ENCODE measurements at places on chromosomes 7 and 10. TPM values are rescaled to one million over a fixed set of nuclear protein-coding genes. Genes with fewer than 3 reads are reported as not detected.

DNA sequence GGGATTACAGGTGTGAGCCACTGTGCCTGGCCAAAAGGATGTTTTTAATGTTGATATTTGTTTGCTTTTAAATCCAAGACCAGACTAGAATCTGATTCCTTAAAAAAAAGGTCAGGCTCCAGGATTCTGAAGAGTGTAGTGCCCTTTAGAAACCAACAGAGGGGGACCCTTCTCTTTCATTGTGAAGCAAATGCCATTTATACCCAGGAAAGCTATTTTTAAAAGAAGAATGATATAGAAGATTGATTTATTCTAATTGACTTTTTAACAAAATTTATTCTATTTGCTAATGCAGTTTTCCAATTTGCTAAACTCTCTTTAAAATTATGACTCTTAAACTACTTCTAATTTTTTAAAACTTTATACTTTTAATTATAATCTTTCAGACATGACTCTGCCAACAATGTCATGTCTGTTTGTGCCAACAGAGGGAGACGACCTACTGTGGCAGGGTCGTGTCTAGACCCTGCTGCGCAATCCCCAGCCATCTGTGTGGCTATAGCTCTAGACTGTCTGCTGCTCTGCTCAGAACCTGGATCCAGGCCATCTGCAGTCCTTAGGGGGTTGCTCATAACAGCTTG is 201.0 kb upstream of the IMMP2L start:
- H3K4me3 ChIP-seq, result no peak overlapping the region
- peaks cover 17% of the 10 kb centered on the region for H3K36me3 ChIP-seq
- peaks cover 18% of the 10 kb centered on the region for H3K4me1 ChIP-seq
- H3K27ac ChIP-seq, result no peak overlapping the region
- H3K27me3 ChIP-seq, result no peaks in the 10 kb centered on the region
- no peak for DNase-seq

DNA sequence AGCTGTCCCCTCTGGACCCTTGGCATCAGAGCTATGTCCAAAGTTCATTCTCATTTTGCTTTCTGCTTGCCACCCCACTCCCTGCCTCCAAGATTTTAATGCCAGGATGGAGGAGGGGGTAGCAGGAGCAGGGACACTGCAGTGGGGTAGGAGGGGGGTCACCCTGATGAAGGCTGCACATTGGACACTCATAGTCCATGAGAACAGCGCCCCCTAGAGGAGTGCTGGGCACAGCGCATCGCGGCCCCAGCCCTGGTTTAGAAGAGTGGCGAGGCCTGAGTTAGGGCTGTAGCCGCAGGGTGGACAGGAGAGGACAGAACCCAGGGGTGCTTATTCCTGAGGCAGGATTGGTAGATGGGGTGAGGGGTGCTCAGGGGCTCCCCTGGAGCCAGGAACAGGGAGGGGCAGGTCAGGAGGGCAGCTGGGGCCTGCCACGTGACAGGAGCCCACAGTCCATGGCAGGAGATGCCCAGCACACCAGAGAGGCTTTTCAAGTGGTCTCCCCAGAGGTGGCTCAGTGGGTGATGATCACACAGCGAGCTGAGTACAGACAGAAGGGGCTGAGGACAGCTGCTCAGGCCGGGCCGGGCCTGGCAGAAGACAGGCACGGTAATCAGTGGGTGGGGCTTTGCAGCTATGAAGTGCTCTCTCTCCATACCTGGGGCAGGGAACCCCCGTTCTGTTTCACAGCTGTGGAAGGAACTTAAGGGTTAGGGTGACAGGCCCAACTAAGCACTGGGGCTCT is 71.4 kb downstream of the NEURL1 start:
- H3K27me3 ChIP-seq, result peaks cover 28% of the 10 kb centered on the region
- DNase-seq, result no peak
- H3K4me3 ChIP-seq, result no peak overlapping the region
- no peaks in the 10 kb centered on the region for H3K36me3 ChIP-seq
- H3K27ac ChIP-seq, result no peak overlapping the region
- H3K4me1 ChIP-seq, result no peaks in the 10 kb centered on the region

Gene MYL10
- total RNA-seq, result 5.1 TPM

Gene PPIA
- total RNA-seq, result 1,108 TPM
